ENCODE measurements at places on chromosomes 7 and 10. TPM values are rescaled to one million over a fixed set of nuclear protein-coding genes. Genes with fewer than 3 reads are reported as not detected.

Gene COL28A1
- 0.61 TPM for total RNA-seq

Gene FLNC
- total RNA-seq: 7.7 TPM

Gene PNLIPRP3
- total RNA-seq: 0.20 TPM

Gene CREB5
- 8.9 TPM for total RNA-seq

Gene TRPV6
- 0.38 TPM for total RNA-seq

Gene UNCX
- total RNA-seq: not detected

Gene HOXA2
- total RNA-seq: 2.1 TPM

Gene CYP2W1
- not detected for total RNA-seq

Gene UBN2
- 23.5 TPM for total RNA-seq

Gene PMS2
- total RNA-seq: 12.5 TPM

Gene ANKRD22
- 2.3 TPM for total RNA-seq

Gene DDC
- 3.1 TPM for total RNA-seq

Gene MBL2
- not detected for total RNA-seq

Gene NKX2-3
- 0.26 TPM for total RNA-seq

Gene SDK1
- total RNA-seq: 10.4 TPM

Gene AKR1C2
- 22.5 TPM for total RNA-seq

Gene HECW1
- 1.6 TPM for total RNA-seq
